ENCODE measurements at places on chromosomes 16 and 17.

- DNase-seq = no peak
Measured at GRCh38 chr17:2690165-2691068, 21.1 kb downstream of the CLUH start.

GRCh38 chr16:88359008-88359407 is 23.8 kb upstream of the ZNF469 start:
- DNase-seq = no peak

DNA sequence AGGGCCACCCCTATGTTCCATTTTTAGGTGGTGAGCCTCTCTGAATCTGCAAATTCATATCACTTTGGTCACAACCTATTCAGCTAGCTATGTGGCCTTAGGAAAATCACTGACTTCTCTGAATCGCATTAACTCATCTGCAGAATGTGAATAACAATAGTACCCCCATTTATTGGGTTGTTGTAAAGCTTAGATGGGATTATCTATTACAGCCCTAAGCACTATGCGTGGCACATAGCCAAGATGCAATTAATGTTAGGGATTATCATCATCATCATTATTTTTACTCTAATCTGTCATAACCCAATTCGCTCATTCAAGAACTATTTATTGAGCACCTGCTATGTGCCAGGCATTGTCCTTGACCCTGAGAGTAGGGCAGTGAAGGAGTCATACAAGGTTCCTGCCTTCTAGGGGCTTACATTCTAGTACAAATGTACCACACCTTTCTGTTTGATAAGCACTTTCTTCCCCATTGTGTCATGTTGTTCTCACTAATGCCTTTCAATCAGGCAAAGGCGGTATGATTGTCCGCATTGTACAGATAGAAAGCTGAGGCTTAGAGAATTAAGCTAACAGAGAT is 38.5 kb downstream of the CHD9 start:
- no peak for DNase-seq

DNA sequence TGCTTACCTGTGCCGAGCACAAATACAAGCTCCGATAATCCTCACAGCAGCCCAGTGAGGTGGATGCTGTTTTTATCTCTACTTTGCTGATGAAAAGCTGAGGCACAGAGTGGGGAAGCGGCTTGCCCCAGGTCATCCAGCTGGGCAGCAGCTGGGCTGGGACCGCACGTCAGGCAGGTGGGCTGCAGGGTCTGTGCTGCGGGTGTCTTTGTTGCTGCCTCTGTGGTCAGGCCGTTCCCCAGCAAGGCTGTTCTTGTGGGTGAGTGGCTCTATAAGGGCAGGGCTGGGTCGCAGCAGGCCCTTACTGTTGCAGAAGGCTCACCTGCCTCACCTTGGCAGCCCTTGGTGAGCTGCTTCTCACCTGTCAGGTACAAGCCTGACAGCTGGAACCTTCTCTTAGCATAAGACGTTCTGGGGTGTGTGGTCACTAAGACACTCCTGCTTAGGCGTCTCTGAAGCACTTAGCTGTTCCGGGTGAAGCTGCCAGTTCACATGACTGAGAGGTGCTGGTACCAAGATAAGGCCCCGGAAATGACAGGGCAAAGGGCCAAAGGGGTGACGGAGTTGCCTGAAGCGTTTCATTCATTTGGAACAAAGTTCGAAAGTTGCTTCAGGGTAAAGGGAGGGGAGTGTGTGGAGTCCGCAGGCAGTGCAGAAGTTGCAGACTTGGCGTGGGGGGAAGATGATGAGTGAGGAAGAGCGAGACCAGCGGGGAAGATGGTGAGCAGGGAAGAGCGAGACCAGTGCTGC is 17.4 kb downstream of the IRF8 start:
- no peak for DNase-seq

GRCh38 chr17:77898521-77899434 is 59.7 kb upstream of the TNRC6C start:
- DNase-seq = no peak

DNA sequence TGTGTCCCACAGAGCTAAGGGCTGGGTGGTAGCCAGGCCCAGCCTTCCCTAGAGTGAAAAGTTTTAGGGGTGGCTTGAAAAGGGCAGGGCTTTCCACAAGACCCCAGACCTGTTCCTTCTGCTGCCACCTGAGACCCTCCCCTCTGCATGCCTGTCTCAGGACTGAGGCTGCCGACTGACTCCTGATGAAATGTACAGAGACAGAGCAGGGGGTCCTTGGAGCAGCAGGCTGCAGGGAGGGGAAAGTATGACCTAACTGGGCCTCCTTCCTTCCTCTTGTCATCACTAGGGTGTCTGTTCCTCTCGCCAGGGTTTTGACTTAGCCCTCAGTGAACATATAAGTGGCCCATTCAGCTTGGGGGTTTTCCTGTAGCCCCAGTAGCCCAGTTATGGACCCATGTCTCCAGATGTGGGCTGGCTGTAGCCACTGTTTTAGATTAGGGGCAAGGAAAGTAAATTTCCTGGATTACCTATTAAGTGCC is 14.9 kb upstream of the NFATC3 start:
- DNase-seq = no peak

GRCh38 chr16:13733561-13733960 is 186.4 kb upstream of the ERCC4 start:
- DNase-seq = no peak

DNA sequence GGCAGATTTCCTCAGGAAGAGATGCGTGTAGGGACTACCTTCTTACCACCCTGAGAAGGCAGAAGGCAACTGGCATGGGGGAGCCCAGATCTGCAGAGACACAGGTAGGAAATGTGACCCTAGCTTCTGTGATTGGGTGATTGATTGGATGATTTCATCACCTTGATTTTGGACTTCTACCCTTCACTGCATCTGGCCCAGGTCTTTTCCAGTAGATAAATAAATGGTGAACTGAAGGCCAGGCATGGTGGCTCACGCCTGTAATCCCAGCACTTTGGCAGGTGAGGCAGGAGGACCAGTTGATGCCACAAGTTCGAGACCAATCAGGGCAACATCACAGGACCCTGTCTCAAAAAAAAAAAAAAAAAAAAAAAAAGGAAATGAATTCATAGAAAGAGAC is 14.7 kb upstream of the SMURF2 start:
- DNase-seq = no peak

- no peak for DNase-seq
Measured at GRCh38 chr17:68204736-68205135, 43.1 kb upstream of the AMZ2 start.

- DNase-seq = peak; percentile 14
Measured at GRCh38 chr16:53864819-53865493, 161.0 kb downstream of the FTO start.

- no peak for DNase-seq
Measured at GRCh38 chr17:44038604-44039011, 23.8 kb upstream of the TMEM101 start.

DNA sequence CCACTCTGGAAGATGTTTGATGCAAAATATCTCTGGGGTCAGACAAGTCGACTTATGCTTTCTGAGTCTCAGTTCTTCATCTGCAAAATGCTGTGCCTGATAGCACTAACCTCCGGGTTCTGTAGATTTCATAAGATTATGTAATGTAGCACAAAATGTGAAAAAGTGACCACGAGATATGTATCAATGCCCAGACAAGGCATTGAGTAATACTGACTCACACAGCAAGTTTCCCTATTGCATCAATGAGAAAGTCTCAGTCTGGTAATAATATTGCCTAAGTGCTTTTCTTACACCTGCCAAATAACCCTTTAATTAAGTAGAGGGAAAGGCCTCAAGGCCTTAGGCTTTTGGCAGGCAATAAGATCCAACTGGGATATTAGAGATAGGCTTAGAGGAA is 41.4 kb upstream of the MMP2 start:
- peak; percentile 63 for DNase-seq

GRCh38 chr17:68057531-68057952 is 22.0 kb downstream of the KPNA2 start:
- DNase-seq = no peak

- DNase-seq = no peak
Measured at GRCh38 chr16:47480410-47480809, 19.3 kb downstream of the PHKB start.

- peak; percentile 49 for DNase-seq
Measured at GRCh38 chr16:4694642-4695451, 1.5 kb downstream of the NUDT16L1 start.

DNA sequence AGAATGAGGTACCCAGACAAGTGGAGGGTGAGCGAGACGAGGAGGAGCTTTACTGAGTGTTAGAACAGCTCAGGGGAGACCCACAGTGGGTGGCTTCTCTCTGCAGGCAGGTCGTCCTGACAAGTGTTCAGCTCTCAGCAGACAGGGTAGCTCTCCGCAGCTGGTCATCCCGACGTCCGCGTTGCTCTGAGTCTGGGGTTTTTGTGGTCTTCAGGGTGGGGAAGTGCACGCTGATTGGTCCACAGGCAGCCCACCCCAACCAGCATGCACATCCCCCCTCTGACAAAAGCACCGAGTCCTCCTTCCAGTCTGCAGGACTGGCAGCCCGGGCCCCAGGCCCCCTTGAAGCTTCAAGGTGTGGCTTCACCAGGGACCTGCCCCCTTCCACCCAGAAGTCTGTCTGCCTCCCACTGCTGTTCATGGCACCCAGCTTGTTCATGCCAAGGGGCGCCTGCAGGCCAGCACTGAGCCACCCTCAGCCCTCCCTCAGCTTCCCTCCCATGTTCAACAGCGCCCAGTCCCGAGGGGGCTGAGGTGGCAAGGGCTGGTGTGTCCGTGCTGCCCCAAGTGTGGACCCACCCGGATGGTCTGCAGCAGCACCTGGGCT is 19.9 kb upstream of the WDR45B start:
- no peak for DNase-seq

DNA sequence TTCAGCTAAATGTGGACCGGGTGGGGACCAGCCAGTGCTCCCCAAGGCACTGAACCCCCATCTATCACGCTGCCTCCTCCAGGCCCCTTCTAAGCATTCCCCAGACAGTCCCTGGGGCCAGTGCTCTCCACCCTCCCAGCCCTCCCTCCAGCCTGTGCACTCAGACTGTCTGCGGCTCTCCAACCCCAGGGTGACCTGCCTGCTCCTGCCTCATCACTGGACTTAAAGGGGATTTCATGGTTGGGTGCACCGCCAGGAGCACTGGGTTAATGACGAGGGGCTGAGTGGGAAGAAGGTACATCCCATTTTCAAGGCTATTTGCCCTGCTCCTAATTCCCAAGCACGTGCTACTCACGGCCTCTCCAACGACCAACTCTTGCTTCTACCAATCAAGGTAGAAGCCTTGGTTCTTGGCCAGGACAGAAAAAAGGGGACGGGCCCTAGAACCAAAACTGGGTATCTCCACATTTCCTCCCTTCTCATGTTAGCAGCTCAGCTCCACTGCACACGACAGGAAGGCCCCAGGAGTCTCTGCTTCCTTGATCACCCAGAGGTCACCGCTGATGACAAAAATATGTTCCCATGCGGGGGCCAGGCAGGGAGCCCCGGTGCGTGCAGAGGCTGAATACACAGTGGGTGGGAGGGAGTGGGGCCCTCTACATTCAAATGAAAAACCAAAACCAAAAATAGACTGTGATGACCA is 3.5 kb upstream of the ABR start:
- no peak for DNase-seq

GRCh38 chr17:81631482-81631881 is 5.4 kb downstream of the NPLOC4 start:
- no peak for DNase-seq

DNA sequence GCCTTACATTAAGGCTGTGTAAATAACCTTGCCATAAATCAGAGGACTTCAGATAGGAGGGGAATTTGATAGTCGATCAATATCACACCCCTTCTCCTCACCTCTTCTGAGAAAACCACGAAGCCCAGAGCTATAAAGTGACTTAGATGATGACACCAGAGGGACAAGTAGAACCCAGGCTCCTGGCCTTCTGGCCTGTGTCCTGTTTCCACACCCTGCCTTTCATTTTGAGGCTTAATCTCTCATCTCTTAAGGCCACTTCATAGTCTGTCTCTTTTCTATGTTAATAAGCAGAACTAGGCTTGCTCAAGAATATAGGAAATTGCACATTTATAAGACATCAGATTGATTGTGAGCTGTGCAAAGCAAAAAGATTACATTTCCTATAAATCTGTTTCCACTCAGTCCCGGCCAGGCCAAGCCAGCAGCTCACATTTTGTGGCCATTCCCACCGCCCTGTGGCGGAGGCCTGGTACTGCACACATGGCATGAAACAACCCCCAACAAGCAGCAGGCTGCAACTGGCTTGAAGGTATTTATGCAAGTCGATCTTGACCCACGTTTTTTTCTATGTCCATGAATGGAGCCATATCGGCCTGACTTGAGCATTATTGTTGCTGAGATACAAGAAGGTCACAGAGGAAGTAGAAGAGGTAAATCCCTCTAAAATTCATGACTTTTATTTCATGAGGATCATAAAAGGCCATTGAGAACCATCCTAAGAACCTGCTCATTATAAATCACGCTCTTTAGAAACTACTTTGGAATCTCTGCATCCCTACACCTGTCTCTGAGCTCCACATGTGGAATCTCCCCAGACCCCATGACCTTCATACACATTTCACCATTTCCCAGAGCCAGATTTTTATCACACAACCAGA is 93.7 kb downstream of the PMP22 start:
- peak; percentile 82 for DNase-seq

DNA sequence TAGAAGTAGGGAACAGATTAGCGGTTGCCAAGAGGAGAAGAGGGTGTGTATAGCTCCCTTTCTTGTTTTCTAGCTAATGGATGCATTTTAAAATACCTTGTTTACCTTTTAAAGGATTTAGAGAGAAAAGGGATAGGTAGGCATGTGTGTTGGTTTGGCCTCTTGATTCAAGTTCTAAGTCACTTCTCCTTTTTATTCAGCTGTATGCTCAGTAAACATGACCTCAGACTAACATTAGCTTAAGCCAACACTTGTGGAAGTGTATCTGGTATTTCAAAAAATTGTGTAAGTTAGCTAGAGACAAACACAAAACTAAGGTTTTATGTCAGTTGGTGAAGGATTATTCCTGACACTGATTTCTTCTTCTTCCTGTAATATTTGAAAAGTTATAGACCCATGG is 204.1 kb upstream of the NOG start:
- no peak for DNase-seq

- no peak for DNase-seq
Measured at GRCh38 chr16:86978445-86979030, 338.7 kb downstream of the C16orf95 start.

- DNase-seq = peak; percentile 24
Measured at GRCh38 chr16:66408163-66409048, 18.7 kb upstream of the BEAN1 start.

GRCh38 chr16:77873066-77873465 is 84.7 kb downstream of the VAT1L start:
- DNase-seq = no peak

DNA sequence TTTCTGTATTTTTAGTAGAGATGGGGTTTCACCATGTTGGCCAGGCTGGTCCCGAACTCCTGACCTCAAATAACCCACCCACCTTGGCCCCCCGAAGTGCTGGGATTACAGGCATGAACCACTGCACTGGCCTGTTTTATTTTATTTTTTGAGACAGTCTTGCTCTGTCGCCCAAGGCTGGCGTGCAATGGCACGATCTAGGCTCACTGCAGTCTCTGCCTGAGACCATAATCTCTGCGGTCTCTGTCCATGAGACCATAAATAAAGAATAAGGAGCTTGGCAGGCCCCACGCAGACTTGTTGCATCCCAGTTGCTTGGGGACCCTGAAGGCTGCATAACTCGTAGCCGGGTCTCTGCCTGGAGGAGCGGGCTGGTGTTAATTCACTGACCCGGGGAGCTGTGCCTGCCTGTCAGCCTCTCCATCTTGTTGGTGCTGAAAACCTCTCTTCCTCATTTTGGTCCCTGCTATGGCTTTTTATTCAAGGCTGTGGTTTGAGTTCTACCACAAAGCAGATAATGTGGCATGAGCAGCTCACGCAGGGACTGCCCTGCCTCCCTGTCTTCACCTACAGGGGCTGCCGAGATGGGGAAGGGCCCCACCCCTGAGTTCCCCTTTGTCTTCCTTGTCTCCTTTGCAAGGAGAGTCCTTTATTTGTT is 82.1 kb downstream of the MSI2 start:
- no peak for DNase-seq
